PC-3 (cell line): ENCODE measurements at places on chromosomes 3 and 15.

DNA sequence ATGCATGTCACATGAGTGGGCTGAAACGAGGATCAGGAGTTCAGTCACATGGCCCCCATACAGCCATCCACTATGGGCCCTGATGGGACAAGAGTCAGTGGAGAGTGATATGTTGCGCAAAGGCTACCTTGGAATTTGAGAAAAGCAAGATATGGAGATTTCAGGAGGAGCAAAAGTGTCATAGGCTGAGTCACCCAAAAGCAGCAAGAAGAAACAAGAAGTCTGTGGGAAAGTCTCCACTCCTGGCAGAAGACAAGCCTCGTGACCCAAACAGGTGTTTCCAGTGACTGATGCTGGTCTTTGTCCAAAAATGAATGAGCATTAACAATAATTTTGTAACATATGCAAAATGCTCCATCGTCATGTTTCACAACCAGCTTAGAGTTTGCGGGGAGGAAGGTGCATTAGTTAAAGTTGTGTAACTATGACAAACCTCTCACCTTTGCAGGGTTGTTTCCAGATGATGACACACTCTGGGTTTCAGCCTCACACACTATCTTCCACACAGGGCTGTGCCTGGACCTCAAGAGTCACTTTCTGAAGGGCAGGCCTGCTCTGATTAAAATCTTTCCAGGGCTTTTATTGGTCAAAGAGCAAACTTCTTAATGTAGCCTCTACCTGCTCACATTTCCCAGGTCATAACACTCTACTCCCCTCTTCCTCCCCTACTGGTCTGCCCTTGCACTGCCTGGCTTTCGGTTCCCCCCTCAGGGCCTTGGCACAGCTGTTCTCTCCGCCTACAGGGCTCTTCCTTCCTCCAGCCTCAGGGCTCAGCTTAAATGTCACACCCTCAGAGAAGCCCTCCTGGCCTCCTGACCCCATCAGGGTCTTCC is 3.9 kb upstream of the DNASE1L3 start:
- peak; percentile 92 for DNase-seq

GRCh38 chr3:192409838-192410683 is 317.3 kb downstream of the FGF12 start:
- DNase-seq = no peak

DNA sequence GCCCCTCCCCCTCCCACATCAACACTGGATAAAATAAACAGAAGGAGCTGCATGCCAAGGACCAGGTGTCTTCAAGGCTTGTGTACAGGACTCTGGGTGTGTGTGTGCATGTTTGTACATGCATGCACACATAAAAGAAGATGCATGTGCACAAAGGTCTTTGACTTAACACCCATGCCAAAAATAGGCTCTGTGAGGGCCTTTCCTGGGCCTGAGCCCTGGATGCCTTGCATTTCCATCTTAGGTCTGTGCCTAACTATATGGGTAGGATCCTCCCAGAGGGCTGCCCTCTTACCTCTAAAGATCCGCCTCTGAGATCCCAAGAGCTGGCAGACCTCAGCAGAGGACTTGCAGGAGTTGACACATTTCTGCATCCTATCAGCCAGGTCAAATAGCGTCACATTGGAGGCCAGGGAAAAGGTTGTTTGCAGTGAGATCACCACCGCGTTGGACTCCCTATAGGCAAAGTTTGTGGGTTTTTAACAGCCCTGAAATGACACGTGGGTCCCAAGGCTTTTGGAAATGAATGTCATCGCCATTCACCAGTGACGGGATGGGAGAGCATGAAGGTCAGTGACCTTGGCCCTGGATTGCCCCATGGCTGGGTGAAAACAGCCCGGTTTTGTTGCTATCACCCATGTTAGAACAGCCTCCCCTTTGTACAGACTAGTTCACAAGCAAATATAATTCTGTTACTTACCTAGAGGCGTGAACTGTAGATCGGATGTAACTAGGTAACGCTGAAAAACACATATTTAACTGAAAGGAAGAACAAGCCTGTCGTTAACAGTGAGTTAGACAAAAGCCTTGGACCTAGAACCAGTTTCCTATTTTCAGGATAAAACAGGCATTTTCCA is 54.0 kb downstream of the HEG1 start:
- DNase-seq = no peak

GRCh38 chr3:130843441-130843840 is 50.4 kb upstream of the ATP2C1 start:
- no peak for DNase-seq

DNA sequence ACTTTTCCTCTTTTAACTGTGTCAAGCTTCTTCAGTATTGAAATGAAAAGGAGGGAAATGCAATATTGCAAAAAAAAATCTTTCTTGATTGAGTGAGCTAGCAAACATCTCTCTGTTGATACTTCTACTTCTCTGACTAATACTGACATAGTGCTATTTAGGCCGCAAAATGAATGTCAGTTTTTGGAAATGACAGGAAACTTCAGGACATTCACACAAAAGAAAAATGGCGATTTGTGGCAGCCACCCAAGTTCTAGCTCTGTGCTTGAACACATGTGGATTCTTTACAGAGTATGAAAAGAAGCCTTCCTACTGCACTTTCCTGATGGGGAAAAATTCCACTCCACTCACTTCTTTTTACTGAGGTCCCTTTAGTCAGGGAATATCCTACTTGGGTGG is 486.8 kb upstream of the ALCAM start:
- DNase-seq = peak; percentile 29

DNA sequence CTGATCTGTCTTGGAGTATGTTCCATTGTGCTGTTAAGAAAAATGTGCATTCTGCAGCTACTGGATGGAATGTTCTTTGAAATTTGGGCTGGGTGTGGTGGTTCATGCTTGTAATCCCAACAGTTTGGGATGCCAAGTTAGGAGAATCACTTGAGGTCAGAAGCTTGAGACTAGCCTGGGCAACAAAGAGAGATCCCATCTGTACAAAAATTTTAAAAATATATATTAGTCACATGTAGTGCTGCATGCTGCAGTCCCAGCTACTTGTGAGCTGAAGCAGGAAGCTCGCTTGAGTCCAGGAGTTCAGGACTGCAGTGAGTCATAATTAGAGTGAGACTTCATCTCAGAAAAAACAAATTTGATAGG is 62.8 kb upstream of the PLSCR4 start:
- peak; percentile 77 for DNase-seq

- DNase-seq = no peak
Observed at GRCh38 chr3:149529099-149529498, 54.6 kb downstream of the TM4SF4 start.

DNA sequence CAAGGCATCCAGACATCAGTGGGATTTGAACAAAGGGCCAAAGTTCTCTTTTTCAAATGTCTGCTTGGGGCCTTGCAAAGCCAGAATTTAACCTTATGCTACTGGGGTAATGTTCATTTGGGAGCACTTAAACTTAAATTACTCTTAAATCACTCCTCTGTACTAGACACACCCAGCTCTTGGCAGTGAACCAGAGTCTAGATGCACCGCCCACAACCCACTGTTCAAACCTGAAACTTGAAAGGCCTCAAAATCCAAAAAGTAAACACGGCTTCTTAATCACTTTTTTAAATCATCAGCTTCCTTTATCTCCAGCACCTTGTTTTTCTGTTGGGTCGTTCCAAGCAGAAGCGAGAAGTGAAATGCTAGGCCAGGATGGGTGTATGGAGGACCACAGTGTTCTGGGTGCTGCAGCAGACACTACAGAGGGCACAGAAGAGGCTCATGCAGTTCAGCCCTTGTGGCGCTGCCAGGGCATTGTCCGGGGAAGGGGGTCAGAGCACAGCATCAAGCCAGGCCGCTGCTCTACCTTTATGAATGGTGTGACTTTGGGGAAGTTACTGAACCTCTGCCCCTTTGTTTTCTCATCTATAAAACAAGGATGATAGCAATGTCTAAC is 28.8 kb downstream of the MECOM start:
- DNase-seq = peak; percentile 68

- no peak for DNase-seq
Observed at GRCh38 chr15:70806992-70807712, 43.8 kb upstream of the UACA start.

DNA sequence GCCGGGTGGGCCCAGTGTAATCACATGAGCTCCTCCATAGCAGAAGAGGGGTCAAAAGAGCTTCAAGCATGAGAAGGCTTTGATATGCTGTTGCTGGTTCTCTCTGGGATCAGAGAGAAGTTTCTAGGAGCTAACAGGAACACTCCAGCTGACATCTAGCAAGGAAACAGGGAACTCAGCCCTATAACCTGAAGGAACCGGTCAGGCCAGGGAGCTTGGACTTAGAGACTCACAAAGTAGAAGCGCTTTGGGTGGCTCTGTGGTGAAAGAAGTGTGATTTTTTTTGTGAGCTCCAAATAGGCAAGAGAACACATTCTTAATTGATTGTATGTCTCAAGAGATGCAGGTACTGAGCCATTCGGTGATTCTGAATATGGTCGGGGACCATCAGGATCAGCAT is 26.2 kb upstream of the EPHB1 start:
- DNase-seq = no peak

GRCh38 chr3:177041730-177042551 is 155.3 kb downstream of the TBL1XR1 start:
- DNase-seq = no peak

DNA sequence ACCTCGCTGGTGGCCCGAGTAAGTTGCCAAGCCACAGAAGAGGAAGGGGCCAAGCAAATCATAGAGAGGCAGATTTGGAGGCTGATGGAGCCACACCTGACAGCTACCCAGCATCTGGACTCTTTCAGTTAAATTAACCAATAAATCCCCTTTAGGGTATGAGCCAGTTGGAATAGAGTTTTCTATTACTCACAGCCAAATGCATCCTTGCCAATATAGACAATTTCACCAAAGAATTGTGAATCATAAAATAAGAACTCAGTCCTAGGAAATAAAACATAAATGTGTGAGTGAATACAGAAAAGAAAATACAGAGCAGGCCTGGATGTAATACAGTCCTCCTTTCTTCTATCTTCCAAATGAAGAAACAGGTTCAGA is 161.6 kb upstream of the ANKRD28 start:
- DNase-seq = no peak

GRCh38 chr3:17825298-17825697 is 82.9 kb upstream of the TBC1D5 start:
- no peak for DNase-seq

GRCh38 chr3:49238274-49239127 is 38.5 kb downstream of the C3orf62 start:
- DNase-seq = peak; percentile 23

DNA sequence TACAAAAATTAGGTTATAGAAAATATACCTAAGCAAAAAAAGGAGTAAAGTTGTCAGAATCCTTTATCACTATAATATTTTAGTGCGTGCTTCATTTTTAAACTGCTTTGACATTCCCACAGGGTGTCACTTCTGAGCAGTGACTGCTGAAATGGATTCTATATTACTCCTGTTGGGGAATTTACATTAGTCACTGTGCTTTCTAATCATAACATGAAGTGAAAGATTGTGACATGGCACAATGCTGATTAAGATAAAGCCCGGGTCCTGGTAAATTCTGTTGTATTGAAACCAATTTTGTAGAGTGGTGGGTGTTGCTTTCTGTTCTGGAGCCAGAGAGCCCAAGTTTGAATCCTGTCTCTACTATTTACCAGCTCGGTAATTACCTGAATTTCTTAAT is 36.4 kb upstream of the EHHADH start:
- DNase-seq = no peak

DNA sequence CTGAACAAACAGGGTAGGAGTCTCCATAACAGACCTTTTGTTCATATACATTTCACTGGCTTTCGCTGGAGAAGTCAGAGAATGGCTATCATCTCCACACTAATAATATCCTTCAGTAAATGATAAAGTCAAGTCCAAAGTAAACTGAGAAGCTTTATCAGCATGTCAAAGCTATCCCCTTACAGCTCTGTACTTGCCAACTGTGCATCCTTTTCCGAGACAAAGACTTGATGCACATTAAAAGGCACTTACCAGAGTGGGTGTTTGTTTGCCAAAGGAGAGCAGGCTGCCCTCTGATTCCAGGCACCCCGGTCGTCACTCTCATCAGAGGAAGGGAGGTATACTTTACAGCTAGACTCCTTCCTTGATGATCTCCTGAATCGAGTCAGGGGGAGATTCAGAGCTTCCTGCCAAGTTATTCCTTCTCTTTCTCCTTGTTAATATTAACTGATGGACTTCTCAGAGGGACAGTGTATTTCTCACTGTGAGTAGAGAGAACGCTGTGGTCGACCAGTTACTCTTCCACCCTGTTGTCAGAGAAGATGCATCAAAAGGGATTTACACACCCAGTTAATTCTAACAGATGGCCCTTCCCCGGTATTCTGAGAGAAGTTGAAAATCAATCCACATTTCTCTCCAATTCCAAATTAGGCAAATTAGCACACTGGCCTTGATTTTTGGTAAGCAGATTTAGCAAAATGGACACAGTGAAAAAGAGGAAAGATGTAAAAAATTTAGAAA is 504.7 kb upstream of the NR2F2 start:
- no peak for DNase-seq

GRCh38 chr3:184491867-184492615 is 69.5 kb upstream of the EPHB3 start:
- no peak for DNase-seq

GRCh38 chr3:127137113-127137512 is 55.8 kb upstream of the PRR23E start:
- no peak for DNase-seq

DNA sequence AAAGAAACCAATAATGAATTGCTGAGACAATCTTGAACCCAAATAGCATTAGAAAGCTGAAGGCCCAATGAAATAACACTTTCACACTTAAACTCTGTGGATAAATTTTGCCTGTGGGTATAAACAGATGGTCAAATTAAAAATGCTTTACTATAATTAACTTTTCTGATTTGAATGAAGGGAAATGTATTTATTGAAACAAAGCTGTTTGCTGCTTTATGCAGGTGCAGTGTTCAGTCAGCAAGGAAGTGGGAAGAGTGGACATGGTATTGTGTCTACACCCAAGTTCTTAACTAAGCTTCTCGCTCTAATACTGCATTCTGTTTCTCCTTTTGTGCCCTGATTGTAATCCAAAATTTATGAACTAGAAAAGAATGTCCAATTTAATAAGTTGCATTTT is 31.8 kb downstream of the NME9 start:
- no peak for DNase-seq

DNA sequence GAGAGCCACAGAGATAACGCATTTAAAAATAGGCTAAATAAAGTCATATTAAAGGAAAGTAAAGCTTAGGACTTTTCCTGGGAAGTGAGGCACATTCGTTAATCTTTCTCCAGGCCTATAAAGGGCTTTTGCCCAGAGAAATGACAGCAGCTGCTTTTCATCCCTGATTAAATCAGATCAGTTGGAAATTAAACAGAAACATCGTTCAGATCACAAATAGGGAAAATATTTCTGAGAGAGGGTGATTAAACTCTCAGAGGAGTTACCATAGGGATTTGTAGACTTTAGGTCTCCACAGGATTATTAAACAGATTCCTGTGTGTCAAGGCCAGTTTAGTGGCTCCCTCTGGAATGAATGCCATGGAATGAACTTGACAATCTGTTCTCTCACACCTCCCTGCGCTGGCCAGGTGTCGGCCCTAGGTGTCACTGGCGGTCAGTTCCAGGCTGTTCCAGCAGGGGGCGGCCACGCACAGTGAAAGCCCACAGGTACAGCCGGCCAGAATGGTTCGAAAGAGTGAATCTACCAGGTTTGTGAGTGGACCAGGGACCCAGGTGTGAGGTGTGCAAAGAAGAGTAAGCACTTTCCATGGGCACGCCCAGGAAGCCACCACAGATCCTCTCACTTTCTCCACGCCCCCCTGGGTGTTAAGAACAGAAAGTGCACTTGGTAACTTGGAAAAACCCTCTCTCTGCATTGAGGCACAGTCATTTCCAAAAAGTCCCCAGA is 253.0 kb upstream of the RASGRP1 start:
- DNase-seq = peak; percentile 91

- DNase-seq = no peak
Observed at GRCh38 chr3:24433838-24434591, 60.6 kb downstream of the THRB start.
